Activated naive CD8-positive, alpha-beta T cell treated with anti-CD3 and anti-CD28 coated beads for 36 hours (primary cell): ENCODE measurements at places on chromosomes 3 and 15.

DNA sequence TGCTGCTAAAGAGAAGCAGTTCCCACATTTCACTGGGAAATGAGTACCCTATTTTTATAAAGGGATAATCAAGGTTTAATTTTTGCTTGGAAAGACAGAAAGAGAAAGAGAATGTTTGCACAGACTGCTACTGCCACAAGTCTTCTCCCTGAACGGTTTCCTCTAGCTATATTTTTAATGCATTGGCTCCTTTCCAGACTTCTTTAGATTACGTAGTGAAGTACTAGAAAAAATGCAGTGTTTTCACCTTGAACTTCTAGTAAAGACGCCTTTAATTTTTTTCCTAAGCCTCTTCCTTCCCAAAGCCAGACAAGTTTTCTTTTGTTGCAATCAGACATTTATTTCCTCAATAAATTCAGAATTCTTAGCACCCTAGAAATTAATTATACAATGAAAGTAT is 248.3 kb upstream of the CCDC54 start:
- DNase-seq = no peak

GRCh38 chr15:59609730-59610712 is 1.6 kb upstream of the GCNT3 start:
- no peak for DNase-seq

GRCh38 chr3:14725564-14726440 is 50.9 kb downstream of the C3orf20 start:
- DNase-seq = no peak

DNA sequence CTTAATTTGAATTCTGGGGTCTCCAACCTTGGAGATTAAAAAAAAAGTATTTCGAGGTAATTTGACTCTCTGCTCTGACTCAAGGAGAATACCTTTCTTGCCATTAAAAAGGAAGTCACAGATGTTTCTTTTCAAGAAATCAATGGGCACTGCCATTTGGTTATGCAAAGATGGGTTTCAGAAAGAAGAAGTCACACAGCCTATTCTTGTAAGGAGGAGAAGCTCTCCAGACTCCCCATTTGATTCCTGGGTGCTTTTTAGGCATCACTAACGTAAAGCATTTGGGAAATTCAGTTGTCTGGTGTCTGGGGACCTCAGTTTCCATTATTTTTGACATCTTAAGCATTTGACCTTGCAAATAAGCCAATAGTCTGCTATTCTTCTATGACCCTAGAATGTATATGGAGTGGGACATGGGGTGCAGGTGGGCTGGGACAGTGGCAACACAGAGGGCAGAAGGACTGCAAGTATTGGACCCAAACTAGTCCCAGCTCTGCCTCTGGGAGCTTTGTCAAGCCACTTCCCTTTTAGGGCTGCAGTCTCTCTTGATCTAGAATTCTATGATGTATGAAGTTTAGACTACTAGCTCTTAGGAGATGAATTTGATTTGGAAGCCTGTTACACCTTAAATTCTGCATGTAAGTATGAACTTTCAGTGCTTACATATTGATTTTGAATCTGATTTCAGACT is 27.8 kb downstream of the IL5RA start:
- no peak for DNase-seq

DNA sequence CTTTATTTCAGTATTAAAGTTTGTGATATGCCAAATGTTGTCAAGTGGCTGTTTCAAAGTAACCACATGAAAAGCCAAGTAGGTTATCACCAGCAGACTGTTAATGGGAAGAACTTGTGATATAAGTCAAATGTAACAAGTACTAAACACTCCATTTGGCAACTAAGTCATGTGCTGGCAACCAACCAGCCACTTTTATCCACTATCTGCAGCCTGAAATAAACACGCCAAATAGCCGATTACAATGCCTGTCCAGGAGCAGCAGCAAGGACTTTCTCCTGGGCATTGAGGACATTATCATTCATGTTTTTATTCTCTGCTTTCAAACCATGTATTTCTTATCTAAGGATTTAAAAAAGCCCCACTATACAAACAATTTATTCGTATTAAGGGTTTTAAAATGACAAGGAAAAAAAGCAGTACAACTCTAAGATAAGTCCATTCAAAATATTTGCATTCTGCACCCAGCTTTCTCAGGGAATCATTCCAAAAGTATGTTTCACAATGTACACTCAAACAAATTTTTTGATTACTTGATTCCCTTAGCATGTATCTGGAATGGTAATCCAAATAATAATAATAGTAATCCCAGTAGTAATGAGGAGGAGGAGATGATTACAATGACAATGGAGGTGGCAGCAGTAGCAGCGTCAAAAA is 448.6 kb downstream of the ERC2 start:
- no peak for DNase-seq

DNA sequence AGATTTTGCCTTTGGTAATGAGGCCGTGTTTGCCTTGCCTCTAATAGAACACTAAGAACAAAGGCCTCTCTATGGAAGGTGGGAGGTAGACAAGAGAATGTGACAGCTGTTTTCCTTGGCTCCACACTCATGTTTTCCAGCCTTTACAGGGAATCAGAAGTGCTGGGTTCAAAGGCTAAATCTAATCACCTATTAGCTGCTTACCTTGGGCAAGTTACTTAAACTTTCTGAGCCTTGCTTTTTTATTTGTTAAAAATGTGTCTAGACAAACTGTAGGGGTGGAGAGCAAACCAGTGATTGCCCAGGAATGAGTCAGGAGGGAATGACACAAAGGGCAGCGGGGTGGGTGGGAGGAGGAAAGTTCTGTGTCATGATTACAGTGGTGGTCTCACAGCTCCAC is 179.0 kb downstream of the P3H2 start:
- DNase-seq = no peak

DNA sequence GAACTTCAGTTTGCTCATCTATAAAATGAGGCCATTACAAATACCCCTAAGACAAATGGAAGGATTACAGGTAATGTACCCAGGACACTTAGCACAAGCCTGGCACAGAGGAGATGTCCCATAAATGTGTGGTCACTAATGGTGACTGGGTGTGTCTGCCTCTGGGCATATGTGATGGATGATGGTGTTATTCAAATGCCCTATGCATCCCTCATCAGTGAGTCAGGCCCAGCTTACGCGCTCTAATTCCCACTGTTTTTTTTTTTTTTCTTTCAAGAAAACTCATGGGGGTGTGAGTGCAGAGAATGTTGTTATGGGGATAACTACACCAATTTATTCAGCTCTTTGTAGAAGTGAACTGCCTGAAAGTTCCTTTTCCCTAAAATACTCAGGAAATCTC is 23.6 kb upstream of the KIF23 start:
- DNase-seq = no peak

DNA sequence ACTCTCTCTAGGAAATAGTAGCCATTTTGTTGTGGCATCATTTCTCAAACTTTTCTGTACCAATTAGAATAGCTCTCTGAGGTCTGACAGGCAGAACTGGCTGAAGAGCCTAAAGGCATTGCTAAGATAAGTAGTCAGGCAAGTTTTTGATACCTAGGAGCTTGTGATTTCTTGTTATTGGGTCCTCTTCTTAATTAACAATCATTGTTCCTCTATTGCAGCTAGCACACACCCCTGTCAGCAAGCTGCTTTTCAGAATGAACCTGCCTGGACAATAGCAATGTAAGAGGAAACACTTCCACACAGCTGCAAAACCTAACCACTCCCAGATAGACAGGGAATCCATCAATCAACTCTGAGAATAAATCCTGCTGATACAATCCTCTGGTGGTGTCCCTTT is 403.9 kb upstream of the TBL1XR1 start:
- DNase-seq = no peak

- DNase-seq = no peak
Observed at GRCh38 chr15:72382146-72382545, 6.3 kb upstream of the HEXA start.

- DNase-seq = no peak
Observed at GRCh38 chr3:121992601-121993560, 29.2 kb downstream of the ILDR1 start.

GRCh38 chr3:126522363-126522788 is 1.6 kb upstream of the CHST13 start:
- peak; percentile 21 for DNase-seq

DNA sequence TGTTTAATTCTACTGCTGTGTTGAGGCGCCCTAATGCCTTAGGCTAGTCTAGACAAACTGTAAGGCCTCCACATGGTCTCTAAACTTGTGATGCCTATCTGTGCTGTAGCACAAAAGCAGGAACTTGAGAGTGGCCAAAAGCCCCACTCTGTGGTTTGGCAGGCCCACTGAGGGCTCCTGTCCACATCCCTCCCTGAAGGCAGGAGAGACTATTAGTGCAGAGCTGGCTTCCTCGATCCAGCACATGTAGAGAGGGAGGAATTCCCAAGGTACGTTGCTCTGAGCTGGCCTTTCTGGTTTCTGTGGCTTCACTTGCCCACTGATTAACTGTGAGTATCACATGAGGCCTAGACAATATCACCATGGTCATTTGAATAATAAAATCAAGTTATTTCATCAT is 90.6 kb downstream of the POLR2M start:
- DNase-seq = no peak

GRCh38 chr3:98482717-98483482 is 14.6 kb upstream of the OR5K2 start:
- DNase-seq = no peak

DNA sequence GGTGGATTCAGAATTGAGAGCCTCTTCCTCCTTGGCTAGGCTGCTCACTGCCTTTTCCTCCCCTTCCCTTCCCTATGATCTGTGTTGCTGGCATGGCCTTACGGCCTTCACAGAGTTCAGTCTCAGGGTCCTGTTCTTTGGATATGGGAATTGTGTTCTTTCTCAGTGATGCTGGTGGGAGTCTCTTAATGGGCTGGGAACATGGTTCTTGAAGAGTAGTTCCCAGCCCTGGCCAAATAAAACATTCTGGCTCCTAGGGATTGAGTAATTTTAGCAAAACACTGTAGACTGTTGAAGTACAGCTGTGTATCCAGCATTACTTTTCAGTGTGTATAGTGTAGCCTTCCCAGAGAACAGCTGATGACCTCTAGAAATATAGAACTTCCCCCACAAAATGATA is 22.6 kb upstream of the FILIP1L start:
- DNase-seq = no peak

GRCh38 chr3:40336511-40337135 is 27.1 kb downstream of the EIF1B start:
- DNase-seq = no peak

GRCh38 chr3:104368760-104369159 is 997.9 kb upstream of the ALCAM start:
- DNase-seq = no peak
